ENCODE measurements at places on chromosomes 6 and 20. TPM values are rescaled to one million over a fixed set of nuclear protein-coding genes. Genes with fewer than 3 reads are reported as not detected.

The TOX2 gene
- total RNA-seq: 0.27 TPM

The RIPOR3 gene
- total RNA-seq: 28.0 TPM

The SCUBE3 gene
- 12.7 TPM for total RNA-seq

The TTK gene
- total RNA-seq: 0.54 TPM

The POFUT1 gene
- 27.4 TPM for total RNA-seq

The SPDEF gene
- total RNA-seq: 0.71 TPM

The IP6K3 gene
- total RNA-seq: 6.1 TPM

GRCh38 chr20:58209652-58210397, 18.6 kb downstream of the ANKRD60 start:
- H3K4me3 ChIP-seq: no peak overlapping the region
- no peak overlapping the region for H3K27ac ChIP-seq
- DNase-seq: peak; percentile 91
- no peaks in the 10 kb centered on the region for H3K27me3 ChIP-seq
- H3K4me1 ChIP-seq: no peaks in the 10 kb centered on the region

DNA sequence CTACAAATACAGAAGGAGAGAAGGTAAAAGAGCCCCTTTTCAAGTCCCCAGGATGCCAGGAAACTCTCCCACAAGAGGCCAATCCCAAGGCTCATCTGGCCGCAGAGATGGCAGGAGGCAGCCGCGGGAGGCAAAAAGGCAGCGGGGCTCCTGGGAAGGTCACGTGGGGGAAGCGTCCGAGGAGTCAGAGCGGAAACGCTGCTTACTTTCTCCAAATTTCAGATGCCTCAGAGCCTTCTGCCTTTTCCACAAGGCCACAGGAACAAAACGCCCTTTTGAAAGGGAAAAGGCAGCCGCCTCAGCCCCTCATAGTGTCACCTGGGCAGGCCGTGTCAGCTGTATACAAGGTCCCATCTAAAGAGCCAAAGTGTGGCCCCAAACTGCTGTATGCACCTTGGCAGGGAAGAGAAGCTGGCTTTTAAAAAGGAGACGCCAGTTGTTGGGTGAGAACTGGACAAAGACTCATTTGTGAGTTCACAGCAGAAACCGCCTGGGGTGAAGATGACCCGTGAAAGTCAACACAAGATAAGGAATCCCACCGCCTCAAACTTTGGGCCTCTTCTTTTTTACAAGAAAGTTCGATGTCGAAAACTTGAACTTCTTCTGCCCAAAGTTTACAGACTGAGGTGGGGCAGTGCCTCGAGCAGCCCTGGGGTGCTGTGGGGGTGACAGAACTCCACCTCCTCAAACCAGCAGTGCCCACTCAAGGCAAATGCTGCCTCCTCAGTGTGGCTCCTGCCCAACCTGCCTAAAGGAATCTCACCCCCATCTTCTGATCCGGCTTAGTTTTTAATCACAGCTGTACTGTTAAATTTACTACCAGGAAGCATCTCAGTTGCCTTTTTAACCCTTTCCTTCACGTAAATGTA, 45.4 kb downstream of the EZR start:
- peak; percentile 35 for DNase-seq
- no peak overlapping the region for H3K27ac ChIP-seq
- no peaks in the 10 kb centered on the region for H3K27me3 ChIP-seq
- H3K4me3 ChIP-seq: no peak overlapping the region
- H3K4me1 ChIP-seq: no peaks in the 10 kb centered on the region

GRCh38 chr6:3230900-3231246, 3.4 kb upstream of the TUBB2B start:
- H3K4me3 ChIP-seq: peak overlapping the region; percentile 57
- DNase-seq: no peak
- no peaks in the 10 kb centered on the region for H3K36me3 ChIP-seq

DNA sequence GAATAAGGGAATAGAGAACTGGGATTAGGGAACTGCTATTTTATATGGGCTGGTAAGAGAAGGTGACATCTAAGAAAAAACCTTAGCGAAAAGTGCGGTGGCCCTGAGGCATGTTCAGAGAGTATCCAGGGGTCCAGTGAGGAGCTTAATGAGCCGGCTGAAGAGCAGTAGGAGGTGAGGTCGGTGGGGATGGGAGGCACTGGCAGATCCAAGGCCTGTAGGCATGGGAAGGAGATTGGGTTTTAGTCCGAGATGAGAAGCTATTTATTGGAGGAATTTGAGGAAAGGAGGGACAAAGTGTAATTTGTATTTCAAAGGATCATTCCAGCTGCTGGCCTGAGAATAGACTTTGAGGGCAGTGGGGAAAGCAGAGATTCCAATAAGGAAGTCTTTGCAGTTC, 123.8 kb downstream of the QKI start:
- H3K4me1 ChIP-seq: no peaks in the 10 kb centered on the region
- no peaks in the 10 kb centered on the region for H3K36me3 ChIP-seq

- DNase-seq: no peak
- no peaks in the 10 kb centered on the region for H3K36me3 ChIP-seq
- H3K27ac ChIP-seq: no peak overlapping the region
- H3K4me3 ChIP-seq: no peak overlapping the region
Observed at GRCh38 chr20:13915284-13915683, 75.1 kb downstream of the SEL1L2 start.

- no peaks in the 10 kb centered on the region for H3K27me3 ChIP-seq
- H3K4me1 ChIP-seq: no peaks in the 10 kb centered on the region
- H3K27ac ChIP-seq: no peak overlapping the region
- H3K4me3 ChIP-seq: no peak overlapping the region
- DNase-seq: no peak
- no peaks in the 10 kb centered on the region for H3K36me3 ChIP-seq
Observed at GRCh38 chr6:165557674-165558073, 105.4 kb downstream of the PDE10A start.

GRCh38 chr20:35146299-35146919, 727 bp downstream of the EDEM2 start:
- H3K4me3 ChIP-seq: peak overlapping the region; percentile 69
- no peaks in the 10 kb centered on the region for H3K27me3 ChIP-seq
- H3K36me3 ChIP-seq: peaks cover 5% of the 10 kb centered on the region

DNA sequence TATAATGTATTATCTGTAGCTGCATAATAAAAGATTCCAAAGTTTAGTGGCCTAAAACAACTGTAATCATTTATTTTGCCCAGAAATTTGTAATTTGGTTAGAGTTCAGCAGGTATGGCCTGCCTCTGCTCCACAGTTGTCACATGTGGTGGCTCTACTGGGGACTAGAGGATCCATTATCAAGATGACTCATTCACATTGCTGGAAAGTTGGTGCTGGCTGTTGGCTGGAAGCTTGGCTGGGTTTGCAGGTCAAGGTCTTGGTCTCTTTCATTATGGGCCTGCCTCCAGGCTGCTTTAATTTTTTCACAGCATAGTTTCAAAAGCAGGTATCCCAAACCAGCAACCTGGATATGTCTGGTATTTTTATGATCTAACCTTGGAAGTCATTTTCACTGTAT, 17.6 kb downstream of the TRDN start:
- no peaks in the 10 kb centered on the region for H3K36me3 ChIP-seq
- no peak for DNase-seq
- H3K27me3 ChIP-seq: no peaks in the 10 kb centered on the region

GRCh38 chr6:81051952-81052351, 700.5 kb downstream of the TENT5A start:
- H3K27me3 ChIP-seq: no peaks in the 10 kb centered on the region
- DNase-seq: no peak
- H3K27ac ChIP-seq: no peak overlapping the region
- no peaks in the 10 kb centered on the region for H3K36me3 ChIP-seq

DNA sequence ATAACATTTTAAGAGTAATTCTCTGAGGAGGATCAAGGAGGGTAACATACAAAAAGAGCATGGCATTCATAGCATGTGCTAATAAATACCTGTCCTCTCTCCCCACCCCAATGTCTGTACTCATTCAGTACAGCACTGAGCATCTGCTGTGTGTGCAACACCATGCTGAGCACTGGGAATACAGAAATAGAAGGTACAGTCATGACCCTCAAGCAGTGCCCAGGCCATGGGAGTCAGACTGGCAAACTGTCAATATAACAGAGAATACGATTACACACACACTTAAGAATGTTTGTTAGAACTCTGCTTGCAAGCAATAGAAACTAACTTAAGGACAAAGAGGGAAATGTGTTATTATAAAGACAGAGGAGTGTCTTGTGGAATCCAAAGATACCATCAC, 24.7 kb upstream of the ZFAND3 start:
- no peaks in the 10 kb centered on the region for H3K36me3 ChIP-seq
- H3K27ac ChIP-seq: no peak overlapping the region
- no peak for DNase-seq
- peaks cover 17% of the 10 kb centered on the region for H3K4me1 ChIP-seq

- no peaks in the 10 kb centered on the region for H3K36me3 ChIP-seq
- no peaks in the 10 kb centered on the region for H3K27me3 ChIP-seq
- no peaks in the 10 kb centered on the region for H3K4me1 ChIP-seq
- no peak for DNase-seq
- no peak overlapping the region for H3K4me3 ChIP-seq
Observed at GRCh38 chr20:19706463-19706862, 51.6 kb upstream of the RIN2 start.

GRCh38 chr20:1430004-1430451, 36.6 kb downstream of the NSFL1C start:
- no peak for DNase-seq
- peaks cover 5% of the 10 kb centered on the region for H3K4me1 ChIP-seq
- no peak overlapping the region for H3K27ac ChIP-seq
- H3K27me3 ChIP-seq: no peaks in the 10 kb centered on the region
- no peak overlapping the region for H3K4me3 ChIP-seq

GRCh38 chr20:24718696-24719095, 230.4 kb upstream of the CST7 start:
- H3K27me3 ChIP-seq: no peaks in the 10 kb centered on the region
- H3K4me3 ChIP-seq: no peak overlapping the region
- no peaks in the 10 kb centered on the region for H3K4me1 ChIP-seq
- DNase-seq: no peak

GRCh38 chr6:169832247-169832948, 81.0 kb downstream of the ERMARD start:
- no peaks in the 10 kb centered on the region for H3K27me3 ChIP-seq
- DNase-seq: no peak

DNA sequence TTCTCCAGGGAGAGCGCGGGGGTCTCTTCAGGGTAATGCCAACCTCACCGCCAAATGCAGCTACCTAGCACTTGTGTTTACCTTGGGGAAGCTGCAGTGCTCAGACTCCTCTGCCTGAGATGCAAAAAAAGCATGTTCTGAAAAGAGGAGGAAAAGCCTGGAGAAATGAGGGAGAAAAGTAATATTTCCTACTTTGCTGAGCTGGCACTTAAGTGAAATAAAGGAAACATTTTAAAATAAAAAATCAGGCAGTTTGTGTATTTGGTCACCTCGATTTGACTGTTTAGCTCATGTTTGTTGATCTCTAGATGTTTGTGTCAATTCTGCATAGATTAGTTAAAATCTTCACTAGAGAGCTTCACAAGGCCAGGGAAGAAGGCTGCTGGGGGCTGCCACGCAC, 487.2 kb downstream of the QKI start:
- H3K4me1 ChIP-seq: no peaks in the 10 kb centered on the region
- no peak overlapping the region for H3K4me3 ChIP-seq
- H3K36me3 ChIP-seq: no peaks in the 10 kb centered on the region
- no peak overlapping the region for H3K27ac ChIP-seq

GRCh38 chr6:118980063-118980462, 45.1 kb upstream of the MCM9 start:
- H3K4me1 ChIP-seq: no peaks in the 10 kb centered on the region
- DNase-seq: no peak
- no peaks in the 10 kb centered on the region for H3K36me3 ChIP-seq
- no peaks in the 10 kb centered on the region for H3K27me3 ChIP-seq

DNA sequence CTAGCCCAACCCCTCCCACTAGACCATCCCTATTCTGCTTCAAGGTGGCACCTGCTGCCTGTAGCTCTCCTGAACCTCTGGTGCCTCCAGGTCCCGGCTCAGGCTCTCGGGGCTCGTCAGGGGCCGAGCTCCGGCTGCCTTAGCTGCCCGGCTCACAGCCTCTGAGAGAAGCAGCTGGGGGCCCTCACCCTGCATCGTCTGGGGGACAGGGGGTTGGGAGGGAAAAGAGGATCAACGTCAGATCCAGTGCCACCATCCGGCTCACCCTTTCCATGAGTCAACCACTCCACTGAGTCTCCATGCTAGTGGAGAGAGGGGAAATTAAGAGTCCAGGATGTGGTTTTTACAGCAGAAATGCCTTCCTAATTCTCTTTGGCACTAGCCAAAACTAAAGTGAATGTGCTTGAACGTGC, 13.0 kb downstream of the BAG6 start:
- no peaks in the 10 kb centered on the region for H3K4me1 ChIP-seq
- no peak for DNase-seq
- H3K27me3 ChIP-seq: no peaks in the 10 kb centered on the region

GRCh38 chr6:16140607-16141006, 11.7 kb downstream of the MYLIP start:
- peaks cover 52% of the 10 kb centered on the region for H3K4me1 ChIP-seq
- H3K36me3 ChIP-seq: peaks cover 32% of the 10 kb centered on the region
- H3K27ac ChIP-seq: no peak overlapping the region
- no peak overlapping the region for H3K4me3 ChIP-seq
- DNase-seq: no peak

- DNase-seq: peak; percentile 80
- no peaks in the 10 kb centered on the region for H3K27me3 ChIP-seq
- peaks cover 30% of the 10 kb centered on the region for H3K36me3 ChIP-seq
- no peak overlapping the region for H3K4me3 ChIP-seq
Observed at GRCh38 chr20:59004493-59004762, 2.6 kb downstream of the CTSZ start.

DNA sequence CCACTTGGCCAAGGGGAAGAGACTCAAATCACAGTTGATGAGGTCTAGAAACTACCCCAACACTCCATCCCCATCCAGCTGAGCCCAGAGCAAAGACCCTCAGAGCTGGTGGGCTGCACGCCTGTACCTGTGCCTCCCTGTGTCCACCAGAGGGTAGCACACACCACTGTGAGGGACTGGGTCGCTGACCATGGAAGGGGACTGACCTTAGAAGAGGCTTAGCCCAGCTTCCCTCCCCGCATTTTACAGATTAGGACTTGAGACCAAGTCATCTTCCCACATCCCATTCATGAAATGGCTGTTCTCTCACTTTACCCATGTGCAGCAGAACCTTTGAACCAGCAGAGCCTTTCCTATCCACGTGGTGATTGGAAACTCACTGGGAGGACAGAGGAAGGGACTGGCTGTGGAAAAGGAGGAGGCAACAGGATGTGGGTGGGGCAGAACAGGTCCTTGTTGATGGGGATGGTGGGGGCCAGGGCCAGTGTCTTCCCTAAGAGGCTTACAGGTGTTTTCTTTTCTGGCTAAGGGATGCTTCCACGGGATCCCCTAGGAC, 44.3 kb downstream of the CPXM1 start:
- no peak overlapping the region for H3K4me3 ChIP-seq
- peak; percentile 52 for DNase-seq
- no peak overlapping the region for H3K27ac ChIP-seq
- peaks cover 40% of the 10 kb centered on the region for H3K27me3 ChIP-seq
